ENCODE measurements at places on chromosomes 1 and 21. TPM values are rescaled to one million over a fixed set of nuclear protein-coding genes. Genes with fewer than 3 reads are reported as not detected.

GATAD2B gene
- 3.9 TPM for polyA plus RNA-seq

- no peak for DNase-seq
Measured at GRCh38 chr1:101907264-101907663, 89.5 kb downstream of the OLFM3 start.

DNA sequence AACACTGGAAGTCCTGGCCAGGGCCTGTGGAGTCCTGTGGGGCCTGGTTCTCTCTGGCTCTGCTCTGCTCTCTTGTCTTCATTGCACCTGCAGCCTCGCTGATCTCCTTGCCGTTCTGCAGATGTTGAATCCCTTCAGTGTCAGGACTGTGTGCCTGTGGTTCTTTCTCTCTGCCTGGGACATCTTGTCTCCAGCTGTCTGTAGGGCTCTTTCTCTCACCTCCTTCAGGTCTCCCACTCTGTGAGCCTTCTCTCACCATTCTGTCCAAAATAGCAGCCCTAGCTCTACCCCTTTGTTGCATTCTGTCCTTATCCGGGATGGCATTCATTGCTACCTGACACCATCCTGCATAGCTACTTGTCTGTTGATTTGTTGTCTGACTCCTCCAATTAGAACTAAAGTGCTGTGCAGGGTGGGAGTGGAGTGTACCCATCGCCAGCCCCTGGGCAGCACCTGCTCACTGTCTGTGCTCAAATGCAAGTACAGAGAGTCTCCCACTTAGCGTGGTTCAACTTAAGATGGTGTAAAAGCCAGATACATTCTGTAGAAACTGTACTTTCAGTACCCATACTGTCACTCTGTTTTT, 8.9 kb downstream of the PGBD2 start:
- DNase-seq: no peak

- DNase-seq: no peak
Measured at GRCh38 chr1:99621340-99621901, 24.5 kb upstream of the PALMD start.

DNA sequence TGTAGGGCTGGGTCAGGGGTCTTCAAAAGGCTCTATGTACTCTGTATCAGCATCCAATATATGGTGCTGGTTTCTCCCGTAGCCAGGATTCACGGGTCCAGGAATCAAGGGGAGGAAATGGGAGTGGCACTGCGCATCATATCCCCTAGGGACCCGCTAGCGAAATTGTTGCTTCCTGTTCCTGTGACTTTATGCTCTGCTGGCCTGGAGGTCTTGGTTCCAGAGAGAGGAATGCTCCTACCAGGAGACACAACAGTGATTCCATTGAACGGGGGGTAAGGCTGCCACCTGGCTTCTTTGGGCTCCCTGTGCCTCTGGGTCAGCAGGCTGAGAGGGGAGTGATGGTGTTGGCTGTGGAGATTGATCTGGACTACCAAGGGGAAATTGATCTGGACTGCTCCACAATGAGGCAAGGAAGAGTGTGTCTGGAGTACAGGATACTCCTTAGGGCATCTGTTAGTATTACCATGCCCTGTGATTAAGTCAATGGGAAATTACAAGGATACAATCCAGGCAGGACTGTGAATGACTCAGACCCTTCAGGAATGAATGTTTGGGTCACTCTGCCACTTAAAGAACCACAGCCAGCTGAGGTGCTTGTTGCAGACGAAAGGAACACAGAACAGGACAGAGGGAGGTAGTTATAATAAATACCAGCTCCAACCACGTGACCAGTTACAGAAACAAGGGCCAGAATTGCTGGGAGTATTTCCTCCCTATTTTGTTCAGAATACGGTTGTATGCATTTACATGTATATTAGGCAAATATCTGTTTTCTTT, 10.2 kb downstream of the SPSB1 start:
- DNase-seq: no peak

DNA sequence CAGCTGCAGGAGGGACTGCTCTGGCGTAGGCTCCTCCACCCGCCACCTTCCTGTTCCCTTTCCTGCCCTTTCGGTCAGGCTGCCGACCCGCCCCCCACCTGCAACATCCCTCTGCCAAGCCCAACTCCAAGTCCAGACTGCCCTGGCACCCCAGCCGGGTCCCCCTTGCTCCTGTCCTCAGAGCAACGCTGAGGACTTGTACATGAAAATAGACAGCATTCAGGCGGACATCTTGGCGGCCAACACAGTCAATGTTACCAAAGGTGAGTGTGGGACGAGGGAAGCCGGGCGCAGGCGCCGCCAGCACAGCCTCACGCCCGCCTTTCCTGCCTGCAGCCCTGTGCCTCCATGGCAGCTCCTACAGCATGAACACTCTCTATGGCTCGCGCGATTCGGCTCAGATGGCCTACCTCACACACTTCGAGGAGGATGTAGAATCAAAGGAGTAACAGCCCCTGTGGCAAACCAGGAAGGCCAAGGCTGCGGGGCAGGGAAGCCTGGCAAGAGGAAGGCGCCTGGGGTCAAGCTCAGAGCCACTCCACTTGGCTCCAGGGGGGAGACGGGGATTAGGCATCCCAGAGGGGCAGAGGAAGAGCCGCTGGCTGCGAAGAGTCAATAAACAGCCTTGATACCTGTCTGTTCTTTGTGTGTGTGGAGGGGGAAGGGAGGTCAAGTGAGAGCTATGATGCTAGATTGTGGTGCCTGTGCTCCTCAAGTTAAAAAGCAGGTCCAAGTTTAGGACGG, 5.8 kb downstream of the RNU5D-1 start:
- no peak for DNase-seq

CLDN17 gene
- not detected for polyA plus RNA-seq

- no peak for DNase-seq
Measured at GRCh38 chr1:1782399-1783221, 4.3 kb upstream of the NADK start.

DNA sequence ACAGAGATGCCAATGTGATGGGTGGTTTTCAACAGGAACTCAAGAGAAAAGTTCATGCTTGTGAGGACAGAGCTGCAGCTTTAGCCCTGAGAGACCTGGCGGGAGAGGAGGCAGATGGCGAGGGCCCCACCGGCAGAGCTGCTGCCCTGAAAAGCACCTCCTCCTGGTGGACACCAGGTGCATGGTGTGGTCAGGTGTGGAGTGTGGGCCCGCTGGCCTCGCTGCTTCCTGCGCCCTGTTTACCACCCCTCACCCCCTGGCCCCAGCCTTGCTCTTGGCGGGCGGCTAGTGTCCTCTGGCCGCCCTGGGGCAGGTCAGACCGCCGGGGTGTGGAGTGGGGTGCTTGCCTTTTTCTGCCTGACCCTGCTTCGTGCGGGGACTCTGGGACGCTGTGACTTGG, 42.8 kb downstream of the PRKCZ start:
- no peak for DNase-seq

GRCh38 chr21:45286671-45287437, 841 bp downstream of the POFUT2 start:
- DNase-seq: peak; percentile 64

DNA sequence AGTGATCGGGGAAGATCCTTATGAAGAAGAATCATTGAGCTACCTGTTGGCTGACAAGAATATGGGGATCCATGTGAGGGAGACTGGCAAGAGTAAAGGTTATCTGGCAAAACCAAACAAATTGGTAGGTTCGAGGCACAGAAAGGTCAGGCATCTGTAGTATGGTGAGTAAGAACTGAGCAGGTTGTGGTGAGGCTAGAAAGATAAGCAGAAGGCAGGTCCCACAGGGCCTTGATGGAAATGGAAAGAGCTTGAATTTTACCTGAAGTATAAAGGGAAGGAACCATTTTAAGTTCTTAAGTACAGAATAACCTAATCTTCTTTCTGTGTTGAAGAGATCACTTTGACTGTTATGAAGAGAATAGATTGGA, 11.1 kb downstream of the PTPRC start:
- no peak for DNase-seq

RNU1-1 gene
- polyA plus RNA-seq: not detected

GJA9 gene
- polyA plus RNA-seq: not detected

- no peak for DNase-seq
Measured at GRCh38 chr1:208787219-208787618, 543.0 kb upstream of the PLXNA2 start.

GRCh38 chr1:30743584-30744059, 14.0 kb downstream of the LAPTM5 start:
- no peak for DNase-seq

DNA sequence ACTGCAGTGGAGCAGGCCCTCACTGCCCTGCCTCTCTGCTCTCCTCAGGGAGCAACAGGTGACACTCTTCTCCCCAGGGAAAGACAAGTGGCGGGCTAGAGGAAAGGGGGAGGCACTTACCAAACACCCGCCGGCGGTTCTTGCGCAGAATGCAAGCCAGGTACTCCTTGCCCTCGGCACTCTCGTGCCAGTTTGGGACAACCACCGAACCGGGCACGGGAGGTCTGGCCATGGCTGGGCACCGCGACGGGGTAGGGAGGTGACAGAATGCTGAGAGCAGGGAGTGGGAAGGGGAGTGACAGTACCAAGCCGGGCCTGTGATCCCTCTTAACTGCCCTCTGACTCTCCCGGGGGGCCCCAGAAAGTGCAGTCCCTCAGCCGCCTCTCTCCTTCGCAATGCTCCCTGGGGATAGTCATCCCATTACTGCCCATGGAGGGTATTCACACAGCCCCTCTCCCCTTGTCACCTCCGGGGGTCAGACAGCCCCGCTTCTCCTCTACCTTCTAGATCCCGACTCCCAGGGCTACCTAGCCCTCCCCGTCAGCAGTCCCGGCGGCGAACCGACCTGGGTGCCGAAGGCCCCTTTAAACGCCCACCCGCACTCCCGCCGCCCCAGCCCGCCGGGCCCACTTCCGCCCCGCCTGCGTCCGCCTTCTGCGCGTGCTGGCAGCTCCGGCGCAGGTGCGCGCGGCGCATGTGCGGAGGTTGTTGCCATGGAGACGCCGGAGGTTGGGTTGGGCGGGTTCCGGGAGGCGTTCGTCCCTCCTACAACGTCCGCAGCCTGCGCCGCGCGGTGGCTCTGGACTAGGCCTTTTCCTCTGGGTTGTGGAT, at the start of gene CPLANE2:
TSS of gene CPLANE2 (minus strand) at position 673 of the 832 bp plus-strand sequence. CDS start at position 232, 441 bp downstream.
- peak; percentile 97 for DNase-seq

CLCA4 gene
- 168 TPM for polyA plus RNA-seq

DNA sequence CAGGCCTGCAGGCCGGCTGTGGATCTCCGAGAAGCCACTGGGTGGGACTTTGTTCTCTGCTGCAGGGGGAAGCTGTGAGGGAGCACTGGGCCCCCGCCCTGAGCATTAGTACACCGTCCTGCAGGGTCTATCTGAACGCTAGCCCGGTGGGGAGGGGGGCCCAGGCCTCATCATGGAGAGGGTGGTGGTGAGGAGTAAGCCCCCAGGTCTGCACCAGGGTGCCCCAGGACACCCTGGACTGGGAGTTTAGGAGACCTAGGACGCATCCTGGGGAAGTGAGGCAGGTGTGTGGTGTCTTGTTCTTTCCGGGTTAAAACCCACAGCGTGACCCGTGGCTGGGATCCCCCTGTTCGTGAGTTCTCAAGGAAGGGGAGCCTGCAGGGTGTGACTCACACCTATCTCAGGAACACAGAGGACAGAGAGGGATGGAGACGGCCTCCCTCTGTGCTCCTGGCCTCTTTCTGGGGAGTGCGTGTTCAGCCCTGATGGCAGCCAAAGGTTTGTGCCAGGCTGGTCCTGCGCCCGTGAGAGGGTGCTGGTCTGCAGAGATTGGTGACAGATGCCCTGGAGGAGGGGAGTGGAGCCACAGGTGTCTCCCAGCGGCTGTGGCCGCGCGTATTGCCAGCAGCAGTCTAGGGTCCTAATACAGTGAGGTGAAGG, 44.8 kb downstream of the AGPAT3 start:
- DNase-seq: peak; percentile 51

VWA5B1 gene
- not detected for polyA plus RNA-seq

GRCh38 chr1:63653976-63654375, 60.8 kb downstream of the PGM1 start:
- DNase-seq: no peak

DNA sequence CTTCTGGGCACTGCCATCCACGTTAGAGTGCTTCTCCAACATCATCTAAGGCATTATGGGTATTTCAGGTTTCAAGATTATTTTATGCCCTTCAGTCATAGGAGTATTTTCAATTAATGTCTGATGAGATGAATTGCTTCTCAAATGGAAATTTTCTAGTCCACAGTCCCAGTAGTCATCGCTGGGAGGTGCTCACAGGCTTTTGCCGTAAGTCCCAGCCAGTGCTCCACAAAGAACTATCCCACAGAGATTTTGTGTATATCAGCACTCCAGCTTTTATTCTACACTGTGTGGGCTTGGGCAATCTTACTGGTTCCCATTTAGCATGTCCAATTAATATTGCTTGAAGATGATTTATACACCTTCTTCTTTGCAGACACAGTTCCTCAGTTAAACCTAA, 61.0 kb downstream of the SMYD2 start:
- no peak for DNase-seq

- DNase-seq: no peak
Measured at GRCh38 chr1:17437580-17438317, 1.7 kb downstream of the RCC2 start.

DNA sequence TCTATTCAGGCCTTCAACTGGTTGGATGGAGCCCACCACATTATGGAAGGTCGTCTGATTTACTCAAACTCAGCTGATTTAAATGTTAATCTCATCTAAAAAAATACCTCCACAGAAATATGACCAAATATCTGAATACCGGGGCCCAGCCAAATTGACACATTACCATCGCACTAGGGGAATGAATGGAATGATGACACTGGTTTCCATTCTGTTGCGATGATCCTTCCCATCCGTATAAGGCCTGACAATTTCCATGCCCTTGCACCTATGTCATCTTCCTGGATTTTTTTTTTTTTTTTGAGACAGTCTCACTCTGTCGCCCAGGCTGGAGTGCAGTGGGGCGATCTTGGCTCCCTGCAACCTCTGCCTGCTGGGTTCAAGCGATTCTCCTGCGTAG, 397.5 kb downstream of the KIF26B start:
- no peak for DNase-seq

DPYD gene
- 7.2 TPM for polyA plus RNA-seq

ASAP3 gene
- 20.6 TPM for polyA plus RNA-seq

SLC2A5 gene
- polyA plus RNA-seq: 1.8 TPM

OR2L2 gene
- polyA plus RNA-seq: 0.06 TPM
